ENCODE measurements at places on chromosomes 11 and 22. TPM values are rescaled to one million over a fixed set of nuclear protein-coding genes. Genes with fewer than 3 reads are reported as not detected.

- H3K27me3 ChIP-seq, result no peaks in the 10 kb centered on the region
- no peak overlapping the region for H3K27ac ChIP-seq
- H3K36me3 ChIP-seq, result peaks cover 50% of the 10 kb centered on the region
- no peak overlapping the region for H3K4me3 ChIP-seq
Measured at GRCh38 chr22:41140365-41140957, 48.1 kb downstream of the EP300 start.

DNA sequence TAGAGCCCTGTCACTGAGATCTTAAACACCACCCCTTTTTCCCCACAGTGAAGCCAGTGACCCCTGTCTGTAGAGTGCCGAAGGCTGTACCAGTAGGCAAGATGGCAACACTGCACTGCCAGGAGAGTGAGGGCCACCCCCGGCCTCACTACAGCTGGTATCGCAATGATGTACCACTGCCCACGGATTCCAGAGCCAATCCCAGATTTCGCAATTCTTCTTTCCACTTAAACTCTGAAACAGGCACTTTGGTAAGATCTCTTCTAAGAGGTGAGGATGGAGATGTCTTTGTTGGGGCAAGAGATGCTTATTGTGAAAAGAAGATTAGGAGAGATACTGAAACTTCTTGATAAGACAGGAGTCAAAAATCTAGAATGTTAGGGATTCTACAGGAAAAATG is 75.9 kb downstream of the JAM3 start:
- no peak overlapping the region for H3K4me3 ChIP-seq
- H3K27me3 ChIP-seq, result no peaks in the 10 kb centered on the region
- peaks cover 22% of the 10 kb centered on the region for H3K36me3 ChIP-seq
- H3K4me1 ChIP-seq, result peaks cover 11% of the 10 kb centered on the region
- H3K27ac ChIP-seq, result peak overlapping the region; percentile 20

- H3K27ac ChIP-seq, result no peak overlapping the region
- H3K36me3 ChIP-seq, result peaks cover 3% of the 10 kb centered on the region
- DNase-seq, result no peak
Measured at GRCh38 chr11:121029813-121030445, 6.0 kb downstream of the TBCEL start.

Gene KCNK4
- not detected for total RNA-seq

Data from activated CD8-positive, alpha-beta T cell treated with anti-CD3 and anti-CD28 coated beads for 36 hours (primary cell).